Stimulated activated CD4-positive, alpha-beta T cell treated with anti-CD3 and anti-CD28 coated beads, TNF-alpha, amount 100 ng/mL, for 48 hours (primary cell): ENCODE measurements at places on chromosomes 12 and 14.

- DNase-seq, result no peak
Observed at GRCh38 chr14:74429991-74430390, 4.0 kb upstream of the SYNDIG1L start.

- no peak for DNase-seq
Observed at GRCh38 chr12:119090276-119090675, 88.5 kb upstream of the HSPB8 start.

- no peak for DNase-seq
Observed at GRCh38 chr14:68703093-68703492, 89.8 kb downstream of the ZFP36L1 start.

DNA sequence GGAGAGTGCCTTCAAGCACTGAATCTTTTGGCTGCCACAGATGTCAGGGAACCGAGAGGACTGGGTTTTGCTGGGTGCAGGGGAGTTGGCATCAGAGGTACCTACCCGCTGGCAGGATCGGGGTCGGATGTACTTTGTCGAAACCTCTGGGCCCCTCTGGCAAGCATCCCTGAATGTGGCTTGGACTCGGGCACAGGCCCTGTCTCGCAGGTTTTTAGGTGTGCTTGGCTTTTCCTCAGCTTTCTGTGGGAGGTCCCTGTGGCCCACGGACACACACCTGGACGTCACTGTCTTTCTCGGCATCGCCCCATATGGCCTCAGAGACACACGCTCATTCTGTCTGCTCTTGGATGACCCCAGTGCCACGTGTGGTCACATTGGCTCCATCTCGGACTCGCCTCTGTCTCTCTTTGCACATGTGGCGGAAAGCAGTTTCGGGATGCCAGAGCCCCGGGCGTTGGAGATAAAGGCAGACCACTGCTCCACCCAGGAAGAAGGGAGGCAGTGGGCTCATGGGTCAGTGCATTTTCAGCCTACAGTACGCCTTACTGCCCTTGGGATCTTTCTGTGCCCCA, 769.6 kb upstream of the ALG10B start:
- no peak for DNase-seq

GRCh38 chr12:123854232-123854631, 92.1 kb downstream of the DNAH10 start:
- DNase-seq, result no peak

- DNase-seq, result no peak
Observed at GRCh38 chr12:56644654-56645053, 1.1 kb downstream of the ATP5F1B start.

- DNase-seq, result no peak
Observed at GRCh38 chr14:28247491-28247890, 519.1 kb upstream of the FOXG1 start.

DNA sequence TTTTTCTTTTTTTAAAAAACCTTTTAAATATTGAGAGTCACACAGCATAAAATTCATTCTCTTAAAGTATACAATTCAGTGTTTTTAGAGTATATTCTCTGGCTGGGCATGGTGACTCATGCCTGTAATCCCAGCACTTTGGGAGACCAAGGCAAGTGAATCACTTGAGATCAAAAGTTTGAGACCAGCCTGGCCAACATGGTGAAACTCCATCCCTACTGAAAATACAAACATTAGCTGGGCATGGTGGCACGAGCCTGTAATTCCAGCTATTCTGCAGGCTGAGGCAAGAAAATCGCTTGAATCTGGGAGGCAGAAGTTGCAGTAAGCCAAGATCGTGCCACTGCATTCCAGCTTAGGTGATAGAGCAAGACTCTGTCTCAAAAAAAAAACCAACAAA, 68.4 kb upstream of the BCAT1 start:
- DNase-seq, result no peak

DNA sequence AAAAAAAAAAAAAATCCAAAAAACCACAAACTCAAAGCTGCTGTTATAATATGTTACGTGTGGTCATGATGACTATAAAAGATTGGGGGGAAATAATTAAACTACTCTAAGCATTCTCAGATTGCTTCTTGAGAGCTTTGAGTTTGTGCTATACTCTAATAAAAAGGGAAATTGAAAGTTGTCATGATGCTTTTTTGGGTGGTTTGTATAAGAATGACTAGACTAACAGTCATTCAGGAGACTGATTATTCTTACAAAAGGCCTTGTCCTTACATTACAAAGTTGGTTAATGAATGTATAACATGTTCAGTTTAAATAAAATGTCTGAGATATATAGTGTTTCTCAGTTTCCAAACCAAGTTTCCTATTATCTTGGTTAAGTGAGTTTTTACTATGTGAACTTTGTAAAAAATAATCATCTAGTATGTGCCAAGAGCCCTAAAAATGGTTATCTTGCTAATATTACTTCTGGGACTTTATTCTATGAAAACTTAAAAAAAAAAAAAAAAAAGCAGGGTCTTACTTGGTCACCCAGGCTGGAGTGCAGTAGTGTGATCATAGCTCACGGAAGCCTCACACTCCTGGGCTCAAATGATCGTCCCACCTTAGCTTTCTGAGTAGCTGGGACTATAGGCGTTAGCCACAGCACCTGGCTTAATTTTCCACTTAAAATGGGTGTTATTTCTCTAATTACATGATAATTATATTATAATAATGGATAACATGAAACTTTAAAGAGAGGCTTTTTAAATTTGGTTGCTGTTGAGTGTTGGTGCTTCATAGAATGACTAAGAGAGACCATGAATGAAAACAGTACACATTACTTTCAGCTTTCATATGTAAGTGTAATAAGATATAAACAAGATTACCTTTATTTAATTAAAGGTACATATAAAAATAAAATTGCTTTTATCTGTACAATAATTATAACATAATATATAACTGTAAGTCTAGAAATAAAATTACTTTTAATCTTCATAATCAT, 459.6 kb upstream of the RGS6 start:
- no peak for DNase-seq

DNA sequence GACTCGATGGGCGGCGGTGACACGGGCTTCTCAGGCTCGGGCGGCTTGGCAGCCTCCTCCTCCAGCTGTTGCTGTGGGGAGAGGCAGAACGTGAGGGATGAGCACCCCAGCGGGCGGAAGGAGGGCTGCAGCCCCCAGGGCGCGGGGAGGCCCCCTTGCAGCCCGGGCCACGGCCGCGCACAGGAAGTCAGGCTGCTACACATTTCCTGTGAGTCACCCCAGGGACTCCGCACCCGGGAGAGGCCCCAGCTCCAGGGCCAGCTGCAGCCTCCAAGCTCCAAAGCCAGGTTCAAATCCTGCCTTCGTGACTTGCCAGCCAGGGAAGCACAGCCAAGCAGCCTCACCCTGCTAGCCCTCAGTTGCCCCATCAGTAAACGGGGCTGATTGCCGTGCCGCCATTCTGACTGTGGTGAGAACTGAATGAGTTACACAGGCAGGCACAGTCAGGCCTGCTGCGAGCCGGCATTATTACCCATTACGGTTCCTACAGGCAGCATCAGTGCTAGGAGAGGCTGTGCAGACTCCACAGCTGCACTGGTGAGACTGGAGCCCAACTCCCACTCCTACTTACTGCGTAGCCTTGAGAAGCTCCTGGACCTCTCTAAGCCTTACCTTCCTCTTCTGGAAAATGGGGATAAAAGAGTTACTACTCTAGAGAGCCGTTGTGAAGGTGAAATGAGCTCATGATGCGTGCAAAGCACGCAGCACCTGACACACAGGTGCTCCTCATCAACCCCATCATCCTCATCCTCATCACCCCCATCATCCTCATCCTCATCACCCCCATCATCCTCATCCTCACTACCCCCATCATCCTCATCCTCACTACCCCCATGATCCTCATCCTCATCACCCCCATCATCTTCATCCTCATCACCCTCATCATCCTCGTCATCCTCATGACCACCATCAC, 100.9 kb downstream of the NCOR2 start:
- DNase-seq, result peak; percentile 73

DNA sequence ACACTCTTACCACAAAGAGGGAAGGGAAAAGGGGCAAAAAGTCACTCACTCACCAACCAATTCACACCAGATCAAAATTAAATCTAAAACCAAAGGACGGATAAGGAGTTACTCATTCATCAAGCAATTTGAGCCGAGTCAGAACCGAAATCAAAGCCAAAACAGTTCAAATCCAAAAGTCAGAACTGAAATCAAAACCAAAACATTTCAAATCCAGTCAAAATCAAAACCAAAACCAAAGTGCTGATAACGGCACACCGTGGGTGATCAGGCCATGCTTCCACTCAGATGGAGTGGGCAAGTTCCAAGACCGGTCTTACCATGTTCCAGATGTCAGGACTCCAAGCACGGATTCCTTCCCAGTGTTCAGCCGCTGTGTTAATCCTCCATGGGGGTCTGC, 139.5 kb downstream of the SLC38A6 start:
- DNase-seq, result no peak

DNA sequence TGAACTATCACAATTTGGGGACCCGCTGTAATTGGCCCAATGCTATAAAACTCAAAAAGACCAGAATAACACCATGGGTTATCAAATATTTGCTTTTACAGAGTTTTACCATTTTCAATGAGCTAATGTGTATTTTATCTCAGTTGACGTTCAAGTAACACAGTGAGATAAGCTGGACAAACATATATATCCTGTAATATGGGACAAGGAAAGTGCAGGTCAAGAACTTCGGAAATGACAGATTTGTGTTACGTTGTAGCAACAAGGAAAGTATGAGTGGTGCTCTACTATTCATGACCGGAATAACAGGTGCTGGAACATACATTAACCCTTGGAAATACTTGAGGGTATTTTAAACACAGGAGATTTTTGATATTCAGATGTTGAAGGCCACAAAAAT, 566.4 kb upstream of the FLRT2 start:
- no peak for DNase-seq

- DNase-seq, result peak; percentile 74
Observed at GRCh38 chr14:99320105-99320572, 48.1 kb upstream of the BCL11B start.

GRCh38 chr12:6507102-6507998, 13.4 kb downstream of the NCAPD2 start:
- no peak for DNase-seq

GRCh38 chr14:24775950-24776349, 142.0 kb upstream of the GZMB start:
- no peak for DNase-seq

DNA sequence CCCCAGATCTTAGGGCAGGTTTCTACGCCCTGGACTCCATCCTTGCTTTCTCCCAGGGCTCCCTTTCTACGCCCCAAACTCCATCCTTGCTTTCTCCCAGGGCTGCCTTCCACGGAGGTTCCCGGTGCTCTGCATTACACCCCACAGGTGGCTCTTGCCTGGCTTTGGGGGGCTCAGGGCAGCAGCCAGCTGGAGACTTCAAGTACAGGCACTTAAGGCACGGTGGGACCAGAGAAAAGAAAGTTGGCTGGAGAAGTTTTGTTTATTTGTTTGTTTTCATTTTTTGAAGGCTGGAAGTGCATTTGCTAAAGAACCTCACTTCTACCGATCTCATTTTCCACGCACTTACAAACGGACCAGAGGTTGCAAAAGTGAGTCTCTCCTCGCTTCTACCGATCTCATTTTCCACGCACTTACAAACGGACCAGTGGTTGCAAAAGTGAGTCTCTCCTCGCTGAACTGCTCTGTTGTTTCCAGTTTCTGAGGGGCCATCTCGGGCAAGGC, 103.8 kb upstream of the MED13L start:
- no peak for DNase-seq

DNA sequence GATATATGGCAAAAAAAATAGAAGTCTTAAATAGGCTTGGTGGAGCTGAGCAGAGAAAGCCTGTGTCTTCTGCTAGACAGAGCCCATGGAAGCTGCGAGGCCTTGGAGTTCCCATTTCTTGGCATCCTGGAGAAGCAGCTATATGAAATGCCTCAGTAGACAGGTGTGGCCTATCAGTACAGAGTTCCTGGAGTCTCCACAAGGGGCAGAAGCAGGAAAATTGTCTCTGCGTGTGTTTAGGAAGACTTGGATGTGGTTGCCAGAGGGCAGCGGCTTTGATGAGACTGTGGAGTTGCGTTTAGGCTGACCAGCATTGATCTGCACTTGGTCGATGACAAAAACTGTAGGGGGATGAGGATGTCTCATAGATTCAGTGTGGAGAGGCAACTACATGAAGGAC, 334.5 kb upstream of the SEL1L start:
- no peak for DNase-seq

- DNase-seq, result no peak
Observed at GRCh38 chr12:83141460-83141994, 454.8 kb downstream of the TMTC2 start.

- no peak for DNase-seq
Observed at GRCh38 chr12:57248934-57249742, 1.8 kb downstream of the STAC3 start.

DNA sequence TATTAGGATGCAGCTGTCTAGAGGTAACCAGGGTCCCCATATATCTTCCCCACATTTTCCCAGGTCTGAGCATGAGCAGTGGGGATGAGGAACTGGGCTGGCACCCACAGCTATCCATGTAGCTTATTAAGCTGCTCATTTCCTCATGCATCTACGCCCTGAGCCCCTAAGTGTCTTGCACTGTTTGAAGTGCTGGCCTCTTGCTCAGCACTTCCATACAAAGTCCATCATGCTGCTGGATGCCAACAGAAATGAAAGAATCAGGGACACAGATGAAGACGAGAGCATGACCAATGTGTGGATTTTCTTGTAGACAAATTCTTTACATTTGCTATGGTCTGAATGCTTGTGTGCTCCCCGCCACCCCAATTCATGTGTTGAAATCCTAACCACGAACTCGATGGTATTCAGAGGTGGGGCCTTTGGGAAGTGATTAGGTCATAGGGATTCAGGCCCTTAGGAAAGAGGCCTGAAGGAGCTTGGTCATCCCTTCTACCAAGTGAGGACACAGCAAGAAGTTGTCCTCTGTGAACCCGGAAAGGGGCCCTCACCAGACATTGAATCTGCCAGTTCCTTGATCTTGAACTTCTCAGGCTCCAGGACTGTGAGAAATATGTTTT, 54.5 kb downstream of the C12orf75 start:
- DNase-seq, result no peak

DNA sequence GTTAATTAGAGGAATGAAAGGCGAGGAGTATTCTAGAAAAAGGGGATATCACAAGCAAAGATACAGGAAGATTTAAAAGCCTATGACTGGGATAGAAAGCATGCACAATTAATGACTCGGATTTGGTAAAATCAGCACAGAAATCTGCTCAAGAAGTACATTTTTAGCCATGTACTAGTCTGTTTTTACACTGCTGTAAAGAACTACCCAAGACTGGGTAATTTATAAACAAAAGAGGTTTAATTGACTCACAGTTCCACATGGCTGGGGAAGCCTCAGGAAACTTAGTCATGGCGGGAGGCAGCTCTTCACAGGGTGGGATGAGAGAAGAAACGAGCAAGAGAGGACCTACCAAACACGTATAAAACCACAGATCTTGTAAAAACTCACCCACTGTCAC, 716.3 kb upstream of the MDGA2 start:
- DNase-seq, result no peak

DNA sequence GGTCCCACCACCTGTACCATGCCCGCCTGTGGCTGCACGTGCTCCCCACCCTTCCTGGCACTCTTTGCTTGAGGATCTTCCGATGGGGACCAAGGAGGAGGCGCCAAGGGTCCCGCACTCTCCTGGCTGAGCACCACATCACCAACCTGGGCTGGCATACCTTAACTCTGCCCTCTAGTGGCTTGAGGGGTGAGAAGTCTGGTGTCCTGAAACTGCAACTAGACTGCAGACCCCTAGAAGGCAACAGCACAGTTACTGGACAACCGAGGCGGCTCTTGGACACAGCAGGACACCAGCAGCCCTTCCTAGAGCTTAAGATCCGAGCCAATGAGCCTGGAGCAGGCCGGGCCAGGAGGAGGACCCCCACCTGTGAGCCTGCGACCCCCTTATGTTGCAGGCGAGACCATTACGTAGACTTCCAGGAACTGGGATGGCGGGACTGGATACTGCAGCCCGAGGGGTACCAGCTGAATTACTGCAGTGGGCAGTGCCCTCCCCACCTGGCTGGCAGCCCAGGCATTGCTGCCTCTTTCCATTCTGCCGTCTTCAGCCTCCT, 1.1 kb downstream of the INHBE start:
- DNase-seq, result no peak
